ENCODE measurements at places on chromosomes 12 and 14. TPM values are rescaled to one million over a fixed set of nuclear protein-coding genes. Genes with fewer than 3 reads are reported as not detected.
A peak's percentile ranks its signal among the peaks of the same experiment; 100 is the strongest.

Gene PAPOLA
- 196 TPM for total RNA-seq

Gene OTOGL
- total RNA-seq = 0.60 TPM

DNA sequence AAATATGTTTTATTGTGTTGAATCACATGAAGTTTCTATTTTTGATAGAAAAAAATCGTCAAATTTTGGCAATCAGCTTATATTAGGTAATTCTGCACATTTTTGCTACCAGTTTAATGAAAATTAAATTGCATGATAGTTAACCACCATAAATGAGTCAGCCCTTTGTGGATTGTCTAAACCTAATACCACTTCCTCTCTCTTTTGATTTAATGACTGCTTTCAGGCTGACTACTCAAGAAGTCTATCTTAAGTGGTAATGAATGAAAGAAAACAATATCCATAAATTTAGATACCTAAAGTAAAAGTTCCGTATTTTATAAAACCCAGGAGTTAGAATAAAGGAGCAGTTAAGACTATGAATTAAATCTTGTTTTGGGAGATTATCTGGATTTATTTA is 450.5 kb downstream of the TMEM117 start:
- DNase-seq = no peak
- no peaks in the 10 kb centered on the region for H3K4me1 ChIP-seq

DNA sequence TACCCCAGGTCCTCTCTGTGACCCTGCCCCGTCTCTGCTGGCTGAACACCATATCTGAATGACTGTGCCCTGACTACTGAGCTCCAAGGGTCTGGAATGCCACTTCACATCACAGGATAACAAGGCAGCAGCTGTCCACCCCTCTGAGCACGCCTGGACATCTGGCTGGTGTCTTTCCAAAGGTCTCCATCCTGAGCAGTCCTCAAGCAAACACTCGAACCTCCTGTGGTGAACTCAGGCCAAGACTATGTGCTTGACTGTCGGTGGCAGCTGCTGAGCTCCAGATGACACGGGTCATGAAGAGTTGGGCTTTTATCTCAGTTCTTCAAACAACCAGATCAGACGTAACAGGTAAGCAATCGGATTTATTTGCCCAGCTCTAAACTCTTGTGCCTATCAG is 117.2 kb upstream of the BCL2L14 start:
- H3K27me3 ChIP-seq = peaks cover 24% of the 10 kb centered on the region
- no peak overlapping the region for H3K4me3 ChIP-seq
- H3K27ac ChIP-seq = no peak overlapping the region
- H3K36me3 ChIP-seq = no peaks in the 10 kb centered on the region
- no peaks in the 10 kb centered on the region for H3K4me1 ChIP-seq
- DNase-seq = no peak

- peaks cover 2% of the 10 kb centered on the region for H3K36me3 ChIP-seq
- DNase-seq = no peak
- peak overlapping the region; percentile 97 for H3K27ac ChIP-seq
- peak overlapping the region; percentile 23 for H3K4me3 ChIP-seq
- H3K27me3 ChIP-seq = no peaks in the 10 kb centered on the region
Observed at GRCh38 chr14:68564826-68565759, 227.8 kb downstream of the ZFP36L1 start.

Gene SPX
- not detected for total RNA-seq

DNA sequence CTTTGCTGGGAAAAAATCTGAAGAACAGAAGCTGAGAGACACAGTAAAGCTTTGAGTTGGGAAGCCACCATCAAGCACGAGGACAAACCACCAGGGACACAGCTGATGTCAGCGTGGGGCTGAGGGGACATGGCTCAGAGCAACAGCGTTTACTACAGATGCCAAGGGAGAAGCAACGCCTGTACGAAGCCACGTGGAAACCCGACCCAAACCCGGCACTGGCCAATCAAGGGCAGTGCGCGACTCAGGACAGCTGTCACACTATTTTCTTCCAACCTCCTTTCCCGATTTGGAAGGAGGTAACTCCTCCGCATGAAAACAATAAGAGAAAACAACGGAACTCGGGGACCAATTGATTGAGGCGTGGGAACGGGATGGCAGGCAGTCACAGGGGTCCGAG is 20.2 kb upstream of the CHGA start:
- no peak overlapping the region for H3K27ac ChIP-seq
- peaks cover 79% of the 10 kb centered on the region for H3K27me3 ChIP-seq
- H3K36me3 ChIP-seq = no peaks in the 10 kb centered on the region
- H3K4me1 ChIP-seq = no peaks in the 10 kb centered on the region
- no peak overlapping the region for H3K4me3 ChIP-seq

GRCh38 chr12:90902596-90902995 is 52.4 kb downstream of the CCER1 start:
- no peaks in the 10 kb centered on the region for H3K36me3 ChIP-seq
- no peak overlapping the region for H3K27ac ChIP-seq
- H3K4me3 ChIP-seq = no peak overlapping the region
- no peaks in the 10 kb centered on the region for H3K27me3 ChIP-seq
- peaks cover 6% of the 10 kb centered on the region for H3K4me1 ChIP-seq

- no peaks in the 10 kb centered on the region for H3K36me3 ChIP-seq
- DNase-seq = no peak
- no peaks in the 10 kb centered on the region for H3K27me3 ChIP-seq
- H3K4me3 ChIP-seq = no peak overlapping the region
Observed at GRCh38 chr12:78418919-78419318, 445.7 kb upstream of the SYT1 start.

DNA sequence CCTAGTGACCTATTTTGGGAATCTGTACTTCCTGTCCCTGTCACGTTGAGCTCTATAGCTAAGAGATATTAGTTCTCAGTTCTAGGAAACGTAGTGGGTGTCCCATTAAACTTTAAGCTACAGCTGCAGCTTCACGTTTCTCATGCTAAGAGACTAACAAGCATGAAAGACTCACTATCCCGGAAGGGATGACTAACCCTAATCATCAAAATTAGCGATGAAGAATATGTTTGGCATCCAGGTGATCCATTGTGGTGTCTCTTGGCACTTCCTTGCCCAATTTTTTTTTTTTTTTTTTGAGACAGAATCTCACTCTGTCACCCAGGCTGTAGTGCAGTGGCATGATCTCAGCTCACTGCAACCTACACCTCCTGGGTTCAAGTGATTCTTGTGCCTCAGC is 11.0 kb upstream of the LALBA start:
- H3K27ac ChIP-seq = no peak overlapping the region
- DNase-seq = no peak
- H3K27me3 ChIP-seq = peaks cover 2% of the 10 kb centered on the region
- no peaks in the 10 kb centered on the region for H3K4me1 ChIP-seq
- H3K36me3 ChIP-seq = no peaks in the 10 kb centered on the region

DNA sequence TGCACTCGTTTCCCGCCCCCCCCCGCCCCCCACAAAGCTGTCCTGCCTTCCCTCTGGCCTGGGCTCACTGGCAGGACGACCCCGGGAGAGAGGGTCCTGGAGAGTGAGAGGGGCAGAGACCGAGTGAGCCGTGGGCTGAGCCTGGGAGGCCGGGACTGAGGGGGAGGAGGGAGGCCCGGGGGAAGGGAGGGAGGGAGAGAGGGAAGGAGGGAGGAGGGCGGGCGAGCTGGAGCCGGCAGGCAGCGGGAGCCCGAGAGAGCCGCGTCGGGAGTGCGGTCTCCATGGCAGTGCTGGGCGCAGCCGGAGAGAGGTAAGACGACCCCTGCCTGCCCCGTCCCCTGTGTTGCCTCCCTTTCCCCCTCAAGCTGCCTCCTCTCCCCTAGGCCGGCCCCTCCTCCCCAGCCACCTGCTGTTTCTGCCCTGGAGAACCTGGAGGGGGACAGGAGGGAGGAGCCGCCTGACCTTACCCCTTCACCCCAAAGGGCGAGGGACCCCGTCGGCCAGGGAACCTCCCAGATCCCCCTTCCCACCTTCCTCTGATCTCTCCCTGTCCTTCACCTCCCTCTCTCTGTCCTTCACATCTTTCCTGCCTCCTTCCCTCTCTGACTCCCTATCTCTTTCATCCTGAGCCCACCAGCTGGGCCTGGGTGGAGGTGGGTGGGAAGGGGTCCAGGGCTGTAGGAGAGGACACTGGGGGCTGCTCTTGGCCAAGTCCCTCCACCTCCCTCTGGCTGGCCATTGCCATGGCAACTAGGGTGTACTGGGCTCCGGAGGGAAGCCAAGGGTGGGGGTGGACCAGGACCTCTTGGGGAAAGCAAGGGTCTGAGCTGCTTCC is at the start of gene GPR162:
TSS of gene GPR162 (plus strand) at position 231 of the 835 bp plus-strand sequence. CDS start 2,078 bp downstream, outside the sequence.
- no peaks in the 10 kb centered on the region for H3K36me3 ChIP-seq
- peak within 1 kb of the TSS; percentile 89 for H3K27ac ChIP-seq
- H3K4me3 ChIP-seq = peak within 1 kb of the TSS; percentile 75
- peaks cover 14% of the 10 kb centered on the region for H3K27me3 ChIP-seq

Gene DCN
- 1,406 TPM for total RNA-seq

DNA sequence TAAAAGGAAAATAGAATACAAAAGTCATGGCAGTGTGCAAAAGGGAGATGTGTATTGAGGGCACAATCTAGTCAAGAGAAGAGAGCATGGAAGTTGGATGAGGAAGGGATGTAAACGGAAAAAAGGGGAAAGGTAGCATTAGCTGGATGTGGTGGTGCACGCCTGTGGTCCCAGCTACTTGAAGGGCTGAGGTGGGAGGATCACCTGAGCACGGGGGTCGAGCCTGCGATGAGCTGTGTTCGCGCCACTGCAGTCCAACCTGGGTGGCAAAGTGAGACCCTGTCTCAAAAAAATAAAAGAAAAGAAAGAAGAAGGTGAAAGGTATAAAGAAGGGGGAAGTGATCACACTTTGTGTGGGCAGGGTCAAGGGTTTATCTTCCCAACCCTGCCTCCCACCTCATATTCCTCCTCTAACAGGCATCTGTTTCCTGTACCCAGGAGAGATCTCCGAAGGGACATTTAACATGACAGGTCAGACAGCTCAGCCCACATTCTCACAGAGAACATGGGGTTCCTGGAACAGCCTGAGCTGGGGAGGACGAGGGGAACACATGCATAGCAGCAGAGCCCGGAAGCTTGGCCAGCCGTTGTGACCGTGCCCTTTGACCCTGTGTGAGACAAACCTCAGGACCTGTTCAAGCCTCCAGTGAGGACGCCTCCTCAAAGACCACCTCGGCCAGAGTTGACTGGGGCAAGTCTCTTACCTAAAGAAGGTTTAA is 8.9 kb downstream of the RNASE11 start:
- no peak for DNase-seq
- H3K27ac ChIP-seq = no peak overlapping the region
- H3K4me1 ChIP-seq = no peaks in the 10 kb centered on the region
- H3K4me3 ChIP-seq = no peak overlapping the region

DNA sequence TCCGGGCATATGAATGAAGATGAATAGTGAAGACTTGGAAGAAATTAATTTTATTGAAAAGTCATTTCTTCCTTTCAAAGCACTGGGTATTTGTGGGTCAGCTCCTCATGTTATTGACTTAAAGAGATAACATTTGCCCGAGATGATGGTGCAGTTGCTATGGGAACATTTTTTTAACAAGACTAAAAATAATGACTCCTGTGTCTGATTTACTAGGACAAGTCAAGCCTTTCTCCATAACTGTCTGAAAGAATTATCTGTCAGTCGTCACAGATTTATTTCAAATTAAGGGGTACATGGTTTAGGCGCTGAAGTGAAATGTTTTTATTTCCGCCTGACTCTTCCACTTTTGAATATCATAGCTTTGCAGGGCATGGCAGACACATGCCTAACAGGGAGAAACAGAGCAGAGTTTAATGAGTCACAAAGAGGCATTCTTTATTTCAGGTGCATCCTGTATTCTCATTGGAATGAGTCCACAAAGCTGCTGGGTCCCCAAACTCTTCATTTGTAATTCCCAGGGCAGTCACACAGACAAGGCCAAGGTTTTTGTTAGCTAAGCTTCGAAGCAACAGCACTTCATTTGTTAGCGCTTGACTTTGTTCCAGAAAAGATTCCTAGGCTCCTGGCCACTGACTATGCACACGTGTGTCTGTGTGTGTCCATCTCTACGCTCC is 4.3 kb upstream of the GPHB5 start:
- H3K27ac ChIP-seq = no peak overlapping the region
- H3K4me1 ChIP-seq = no peaks in the 10 kb centered on the region
- H3K36me3 ChIP-seq = no peaks in the 10 kb centered on the region
- peaks cover 4% of the 10 kb centered on the region for H3K27me3 ChIP-seq
- no peak overlapping the region for H3K4me3 ChIP-seq

GRCh38 chr14:22418631-22419030 is 170.4 kb downstream of the DAD1 start:
- H3K4me3 ChIP-seq = no peak overlapping the region
- no peak for DNase-seq
- no peaks in the 10 kb centered on the region for H3K36me3 ChIP-seq
- H3K4me1 ChIP-seq = peaks cover 49% of the 10 kb centered on the region
- no peak overlapping the region for H3K27ac ChIP-seq

DNA sequence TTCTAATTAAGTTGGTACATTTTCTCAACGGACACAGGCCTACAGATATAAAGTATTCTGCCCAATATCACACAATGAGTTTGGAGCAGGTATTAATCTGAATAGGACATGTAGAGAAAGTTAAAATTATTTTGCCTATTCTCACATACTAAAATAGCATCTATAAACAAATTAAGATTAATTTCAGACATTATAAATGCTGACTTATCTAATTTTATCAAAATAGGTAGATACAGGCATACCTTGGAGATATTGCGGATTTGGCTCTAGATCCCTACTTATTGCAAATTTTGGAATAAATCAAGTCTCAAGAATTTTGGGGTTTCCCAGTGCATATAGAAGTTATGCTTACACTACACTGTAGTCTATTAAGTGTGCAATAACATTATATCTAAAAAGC is 41.0 kb upstream of the GRIP1 start:
- H3K4me1 ChIP-seq = no peaks in the 10 kb centered on the region
- H3K27me3 ChIP-seq = no peaks in the 10 kb centered on the region
- H3K4me3 ChIP-seq = no peak overlapping the region
- H3K27ac ChIP-seq = no peak overlapping the region
- DNase-seq = no peak

- H3K4me1 ChIP-seq = no peaks in the 10 kb centered on the region
- DNase-seq = no peak
- no peak overlapping the region for H3K27ac ChIP-seq
- no peaks in the 10 kb centered on the region for H3K36me3 ChIP-seq
Observed at GRCh38 chr12:74408601-74409166, 129.0 kb upstream of the ATXN7L3B start.

- no peaks in the 10 kb centered on the region for H3K36me3 ChIP-seq
- no peak overlapping the region for H3K27ac ChIP-seq
- no peak for DNase-seq
- peaks cover under 1% of the 10 kb centered on the region for H3K4me1 ChIP-seq
Observed at GRCh38 chr12:103686026-103686425, 99.0 kb downstream of the STAB2 start.

DNA sequence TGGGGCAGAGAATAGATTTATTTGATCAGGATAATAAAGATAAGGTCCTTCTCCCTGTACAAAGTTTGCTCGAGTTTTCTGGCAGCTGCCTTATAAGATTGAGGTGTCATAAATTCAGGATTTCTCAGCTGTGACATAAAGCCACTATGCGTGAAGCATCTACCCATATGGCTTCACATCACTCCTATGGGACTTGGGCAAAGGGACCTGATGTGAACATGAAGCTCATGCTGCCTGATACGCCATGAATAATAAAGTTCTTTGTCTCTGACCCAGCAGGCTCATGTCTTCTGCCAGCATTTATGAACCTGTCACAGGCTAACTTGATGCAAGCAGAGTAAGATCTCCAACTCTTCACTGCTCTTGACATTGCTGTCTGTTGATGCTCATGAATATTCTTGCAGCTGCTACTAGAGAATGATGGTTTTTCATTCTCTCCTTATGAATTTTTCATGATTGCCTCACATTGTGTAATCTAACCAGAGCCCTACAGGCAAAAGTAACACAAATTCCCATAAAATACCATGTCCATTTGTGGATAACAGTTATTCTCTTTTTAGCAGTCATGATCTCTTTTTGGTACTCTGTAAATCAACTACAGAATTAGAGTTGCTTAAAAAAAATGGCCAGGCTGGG is 49.0 kb upstream of the CPNE8 start:
- H3K4me3 ChIP-seq = no peak overlapping the region
- H3K27ac ChIP-seq = no peak overlapping the region
- DNase-seq = no peak
- no peaks in the 10 kb centered on the region for H3K36me3 ChIP-seq
- H3K4me1 ChIP-seq = no peaks in the 10 kb centered on the region
- no peaks in the 10 kb centered on the region for H3K27me3 ChIP-seq
